ENCODE measurements at places on chromosomes 6 and 20.

GRCh38 chr6:15335385-15335784 is 89.5 kb downstream of the JARID2 start:
- no peak for DNase-seq

DNA sequence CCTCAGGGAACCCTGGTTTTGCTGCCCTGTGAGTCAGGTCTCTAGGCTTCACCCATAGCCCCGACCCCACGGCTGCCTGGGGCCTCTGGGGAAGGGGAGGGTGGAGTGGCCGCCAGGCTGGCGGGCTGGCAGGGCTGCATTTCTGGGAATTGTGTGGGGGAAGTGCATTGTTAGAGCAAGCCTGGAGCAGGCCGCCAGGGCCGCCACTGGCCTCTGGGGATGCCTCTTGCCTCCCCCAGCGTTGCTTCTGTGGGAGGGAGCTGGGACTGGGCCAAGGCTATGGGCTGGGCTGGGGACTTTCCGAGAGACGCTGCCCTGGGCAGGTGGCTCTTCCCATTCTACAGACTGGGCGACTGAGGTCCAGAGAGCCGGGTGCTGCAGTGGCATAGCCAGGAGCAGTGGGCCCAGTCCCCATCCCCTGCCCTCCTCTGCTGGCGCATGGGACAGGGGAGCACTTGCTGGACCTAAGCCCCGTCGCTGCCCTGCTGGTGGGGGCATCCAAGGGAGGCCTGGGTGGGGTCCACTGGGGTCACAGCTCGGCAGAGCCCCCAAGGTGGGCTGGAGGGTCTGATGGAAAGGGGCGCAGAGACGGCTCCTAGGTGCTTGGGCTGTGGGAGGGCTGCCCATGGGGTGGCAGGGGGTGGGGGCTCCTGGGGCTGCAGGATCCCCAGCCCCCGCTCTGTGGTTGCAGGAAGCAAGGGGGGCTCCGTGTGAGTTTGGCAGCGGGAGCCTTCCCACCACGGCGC is 6.6 kb upstream of the SOX18 start:
- DNase-seq: no peak

GRCh38 chr6:16836144-16836981 is 75.1 kb upstream of the ATXN1 start:
- DNase-seq: no peak

DNA sequence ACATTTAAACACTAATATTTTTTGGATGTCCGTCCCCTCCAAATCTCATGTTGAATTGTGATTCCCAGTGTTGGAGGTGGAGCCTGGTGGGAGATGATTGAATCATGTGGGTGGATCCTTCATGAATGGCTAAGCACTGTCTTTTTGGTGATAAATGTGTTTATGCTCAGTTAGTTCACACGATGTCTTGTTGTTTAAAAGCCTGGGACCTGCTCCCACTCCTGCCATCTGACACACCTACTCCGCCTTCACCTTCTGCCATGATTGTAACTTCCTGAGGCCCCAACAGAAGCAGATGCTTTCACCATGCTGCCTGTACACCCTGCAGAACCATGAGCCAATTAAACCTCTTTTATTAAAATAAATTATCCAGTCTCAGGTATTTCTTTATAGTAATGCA is 114.7 kb downstream of the TNFAIP3 start:
- no peak for DNase-seq

GRCh38 chr6:14638906-14639761 is 521.6 kb downstream of the CD83 start:
- DNase-seq: peak; percentile 8

DNA sequence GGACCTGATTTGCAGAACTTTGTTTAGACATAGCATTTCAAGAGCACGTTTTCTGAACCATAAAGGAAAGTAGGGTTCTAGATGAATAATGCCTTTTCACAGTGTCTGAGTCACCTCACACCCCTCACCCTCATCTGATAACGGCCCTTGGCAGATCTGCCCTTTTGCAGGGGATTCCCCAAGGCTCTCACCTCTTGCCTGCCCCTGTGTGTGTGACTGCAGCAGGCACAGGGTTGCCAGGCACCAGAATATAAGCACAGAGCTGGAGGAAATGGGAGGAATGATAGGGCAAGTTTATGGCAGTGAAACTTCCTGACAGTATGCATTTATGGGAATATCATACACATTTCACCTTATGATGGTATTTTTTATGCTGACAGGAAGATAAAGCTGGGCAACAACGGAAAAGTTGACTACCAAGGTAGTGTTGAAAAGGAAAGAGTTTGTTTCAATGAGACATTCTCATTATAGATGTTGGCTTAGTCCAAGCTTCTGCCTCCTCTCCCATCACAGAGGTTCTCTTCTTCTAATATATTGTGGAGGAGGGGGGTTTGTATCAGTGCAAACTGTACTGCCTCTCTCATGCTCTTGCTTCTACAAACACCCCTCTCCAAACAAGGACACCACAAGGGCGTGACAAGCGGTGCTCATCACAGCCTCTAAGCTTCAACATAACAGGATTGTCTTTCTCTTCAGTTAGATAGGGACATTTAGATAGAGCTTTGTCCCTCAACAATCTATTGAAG is 101.5 kb upstream of the BACH2 start:
- peak; percentile 14 for DNase-seq

GRCh38 chr6:161238081-161238480 is 35.8 kb downstream of the AGPAT4 start:
- no peak for DNase-seq

Measured in SW480 (cell line).